Jurkat, Clone E6-1 (cell line): ENCODE measurements at places on chromosomes 1 and 21.

- peak; percentile 5 for DNase-seq
These were observed 480.6 kb downstream of the CAMTA1 start for GRCh38 chr1:7265771-7266371.

DNA sequence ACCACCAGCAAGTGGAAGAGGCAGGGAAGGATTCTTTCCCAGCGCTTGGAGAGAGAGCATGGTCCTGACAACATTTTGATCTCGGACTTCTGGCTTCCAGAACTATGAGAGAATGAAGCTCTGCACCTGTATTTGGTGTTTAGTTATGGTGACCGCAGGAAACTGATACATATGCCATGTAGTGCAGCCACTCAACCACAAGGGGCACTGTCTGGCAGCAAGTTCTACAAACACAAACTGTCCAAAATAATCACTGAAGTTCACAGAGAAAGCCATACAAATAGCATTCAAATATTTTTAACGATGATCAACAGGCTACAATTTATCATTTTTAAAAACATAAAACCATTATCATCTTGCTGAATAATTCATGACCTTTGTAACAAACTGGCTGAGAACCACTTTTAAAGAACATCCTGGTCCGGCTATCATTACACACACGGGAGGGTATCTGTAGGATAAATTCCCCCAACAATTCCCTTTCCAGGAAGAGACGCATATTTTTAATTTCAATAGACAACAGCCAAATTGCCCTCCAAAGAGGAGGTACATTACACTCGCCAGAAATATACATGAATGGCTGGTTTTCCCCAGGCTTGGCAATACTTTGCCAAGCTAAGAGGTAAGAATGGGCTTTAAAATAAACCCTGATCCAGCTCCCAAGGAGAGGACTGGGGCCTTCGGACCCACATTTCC is 9.2 kb upstream of the CBR3 start:
- peak; percentile 75 for DNase-seq

DNA sequence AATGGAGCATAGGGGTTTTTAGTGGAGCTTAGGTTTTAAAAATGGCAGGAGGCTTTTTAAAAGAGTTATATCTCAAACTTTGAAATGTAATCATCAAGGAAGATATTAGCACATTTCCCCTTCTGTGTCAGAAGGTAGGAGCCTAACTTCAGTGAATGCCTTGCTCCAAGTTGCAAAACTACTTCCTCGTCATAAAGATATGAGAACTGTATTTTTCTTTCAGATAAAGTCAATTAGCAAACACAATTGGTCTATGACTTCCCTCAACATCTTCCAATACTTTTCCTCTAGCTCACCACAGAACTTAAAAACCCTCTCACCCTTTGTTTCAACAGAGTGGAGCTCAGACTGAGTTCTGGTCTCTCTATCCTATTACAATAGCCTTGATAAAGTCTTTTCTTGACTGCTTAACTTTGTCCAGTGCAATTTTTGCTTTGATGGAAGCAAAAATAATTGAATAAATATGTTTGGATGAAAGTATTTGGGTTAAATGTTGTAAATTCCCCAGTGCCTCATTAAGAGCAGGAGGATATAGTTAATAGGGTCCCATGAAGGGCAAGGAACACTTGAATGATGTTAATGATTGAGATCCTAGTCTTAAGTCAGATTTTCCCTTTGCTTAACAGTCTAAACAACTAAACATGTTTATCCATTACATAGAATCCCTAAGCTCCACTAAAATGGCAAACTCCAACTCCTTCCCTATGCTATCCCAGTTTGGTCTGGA is 58.9 kb downstream of the TNFSF18 start:
- no peak for DNase-seq

GRCh38 chr1:245155272-245156040 is 671 bp downstream of the KIF26B start:
- no peak for DNase-seq

- no peak for DNase-seq
These were observed 113.0 kb downstream of the CRYAA start for GRCh38 chr21:43281661-43282357.

DNA sequence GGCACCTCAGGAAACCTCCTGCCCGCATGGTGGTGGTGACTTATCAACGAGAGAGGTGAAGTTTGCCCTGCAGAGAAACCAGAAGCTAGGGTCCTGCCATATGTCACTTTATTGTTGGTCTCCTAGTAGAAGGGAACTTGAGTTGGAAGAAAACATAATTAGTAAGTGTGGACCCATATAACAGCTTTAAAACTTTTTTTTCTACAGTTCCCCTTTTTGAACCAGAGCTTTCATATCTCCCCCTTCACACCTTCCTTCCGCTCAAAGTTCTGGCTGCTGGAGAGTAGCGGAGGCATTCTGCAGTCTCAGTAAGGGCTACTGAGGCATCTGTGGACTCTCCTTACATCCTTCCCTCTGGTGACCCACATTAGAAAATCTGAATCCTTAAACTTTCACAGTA is 48.9 kb downstream of the PHC2 start:
- DNase-seq: no peak
